ENCODE measurements at places on chromosomes 3 and 15.

GRCh38 chr15:92524161-92524560 lies 130.5 kb downstream of the ST8SIA2 start:
- DNase-seq, result no peak

- DNase-seq, result no peak
Measured at GRCh38 chr3:130770644-130771043, 24.0 kb upstream of the PIK3R4 start.

DNA sequence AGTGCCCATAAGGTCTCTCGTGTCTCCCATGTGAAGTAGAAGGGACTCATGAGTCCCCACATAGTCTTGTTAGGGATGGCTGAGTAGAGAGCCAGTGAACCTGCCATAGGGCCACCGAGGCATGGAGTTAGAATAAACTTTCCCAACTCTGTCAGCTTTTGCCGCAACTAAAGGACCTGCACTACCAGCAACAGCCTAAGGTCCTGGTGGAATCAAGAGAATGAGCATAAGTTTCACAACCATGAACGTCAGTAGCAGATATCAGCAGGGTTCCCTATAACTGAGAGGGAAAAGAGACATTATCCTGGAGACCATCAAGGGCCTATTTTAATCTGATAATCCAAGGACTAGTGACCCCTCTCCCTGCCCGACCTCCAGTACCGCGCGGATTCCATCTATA lies 60.3 kb upstream of the FNDC3B start:
- DNase-seq, result no peak

DNA sequence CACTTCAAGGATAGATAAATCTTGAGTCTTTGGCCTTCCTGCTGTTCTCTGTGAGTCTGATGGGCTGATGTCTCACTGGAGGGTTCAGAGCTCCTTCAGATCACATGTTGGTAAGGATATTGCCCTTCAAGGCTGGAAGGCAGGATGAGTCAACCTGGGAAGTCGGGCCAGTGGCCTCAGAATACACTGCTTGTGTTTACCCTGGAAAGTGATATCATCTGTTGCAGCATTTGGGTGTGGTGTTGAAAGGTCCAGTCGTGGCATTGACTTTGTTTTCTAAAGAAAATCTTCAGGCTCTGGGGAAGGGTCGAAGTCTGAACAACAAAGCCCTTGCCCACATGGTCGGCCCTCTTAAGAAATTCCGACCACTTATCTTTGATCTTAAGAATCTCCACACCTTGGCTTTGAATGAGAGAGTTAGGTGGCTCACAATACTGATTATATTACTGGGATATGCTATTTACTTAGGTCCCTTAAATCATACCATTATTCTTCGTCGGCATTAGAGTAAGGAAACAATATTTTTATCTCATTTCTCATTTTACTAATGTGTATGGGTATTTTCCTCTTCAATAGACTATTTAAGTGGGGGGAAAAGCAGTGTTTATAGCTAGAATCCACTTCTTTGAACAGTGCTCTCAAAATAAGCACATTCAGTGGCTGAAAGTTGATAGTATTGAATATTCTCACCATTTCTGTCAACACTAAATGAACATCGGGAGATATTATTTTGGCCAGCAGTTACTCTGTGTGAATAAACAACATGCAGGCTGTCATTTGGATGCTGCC lies 303.9 kb upstream of the RASGRP1 start:
- DNase-seq, result no peak

GRCh38 chr3:174098746-174099145 lies 701.2 kb downstream of the NLGN1 start:
- DNase-seq, result no peak

- DNase-seq, result no peak
Measured at GRCh38 chr3:126356373-126357264, 589 bp downstream of the KLF15 start.

GRCh38 chr3:81170298-81170697 lies 591.1 kb downstream of the GBE1 start:
- no peak for DNase-seq

- DNase-seq, result no peak
Measured at GRCh38 chr15:33753012-33753411, 215.3 kb upstream of the CHRM5 start.

DNA sequence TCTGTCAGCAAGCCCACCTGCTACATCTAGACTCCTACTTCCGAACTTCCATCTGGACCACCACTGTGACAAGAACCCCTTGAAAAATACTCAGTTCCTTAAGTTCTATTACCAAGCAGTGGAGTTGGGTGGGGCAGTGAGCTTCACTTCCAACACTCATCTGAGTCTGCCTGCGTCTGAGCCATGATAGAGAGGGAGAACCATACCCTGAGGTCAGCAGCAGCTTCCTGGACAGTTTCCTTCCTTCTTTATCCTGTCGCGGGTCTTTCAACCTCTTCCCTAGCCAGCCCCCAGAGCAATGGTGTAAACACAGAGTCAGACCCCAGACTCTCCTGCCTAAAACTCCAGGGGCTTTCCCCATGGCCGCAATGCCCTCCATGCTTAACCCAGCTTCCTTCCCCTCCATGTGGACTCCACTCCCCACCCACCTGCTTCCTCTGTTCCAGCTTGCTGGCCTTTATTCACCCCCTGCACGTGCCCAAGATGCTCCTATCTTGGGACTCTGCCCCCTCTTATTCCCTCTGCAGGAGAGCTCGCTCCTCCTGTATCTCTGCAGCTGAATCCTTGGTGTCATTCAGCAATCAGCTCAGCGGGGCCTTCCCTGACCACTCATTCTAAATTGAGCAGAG lies 211.2 kb downstream of the SHQ1 start:
- DNase-seq, result no peak

DNA sequence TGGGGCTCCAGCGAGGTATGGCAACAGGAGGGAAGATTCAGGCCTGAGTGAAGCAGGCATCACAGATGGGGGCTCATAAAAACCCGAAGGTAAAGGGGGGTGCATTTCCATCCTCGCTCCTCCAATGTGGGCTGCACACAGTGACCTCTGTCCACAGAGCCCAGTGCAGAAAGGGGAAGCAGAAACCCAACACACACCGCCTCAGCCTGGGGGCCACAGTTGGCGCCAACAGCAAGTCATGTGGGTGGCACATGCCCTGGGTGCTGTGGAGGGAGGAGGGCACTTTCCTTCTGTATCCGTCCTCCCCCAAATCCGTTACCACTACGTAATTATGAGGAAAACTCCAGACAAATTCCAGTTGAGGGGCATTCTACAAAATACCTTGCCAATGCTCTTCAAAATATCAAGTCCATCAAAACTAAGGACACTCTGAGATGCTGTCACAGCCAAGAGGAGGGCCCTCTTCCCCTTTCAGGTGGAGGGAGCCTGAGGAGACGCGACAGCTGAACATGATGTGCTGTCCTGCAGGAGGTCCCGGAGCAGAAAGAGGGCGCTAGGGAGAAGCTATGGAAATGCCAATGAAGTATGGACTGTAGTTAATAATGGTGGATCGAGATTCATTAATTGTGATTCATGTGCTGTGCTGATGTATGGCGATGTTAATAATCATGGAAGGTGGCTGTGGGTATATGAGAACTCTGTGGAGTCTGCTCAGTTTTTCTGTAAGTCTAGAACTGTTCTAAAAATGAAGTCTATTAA lies 16.4 kb downstream of the APBA2 start:
- DNase-seq, result no peak

DNA sequence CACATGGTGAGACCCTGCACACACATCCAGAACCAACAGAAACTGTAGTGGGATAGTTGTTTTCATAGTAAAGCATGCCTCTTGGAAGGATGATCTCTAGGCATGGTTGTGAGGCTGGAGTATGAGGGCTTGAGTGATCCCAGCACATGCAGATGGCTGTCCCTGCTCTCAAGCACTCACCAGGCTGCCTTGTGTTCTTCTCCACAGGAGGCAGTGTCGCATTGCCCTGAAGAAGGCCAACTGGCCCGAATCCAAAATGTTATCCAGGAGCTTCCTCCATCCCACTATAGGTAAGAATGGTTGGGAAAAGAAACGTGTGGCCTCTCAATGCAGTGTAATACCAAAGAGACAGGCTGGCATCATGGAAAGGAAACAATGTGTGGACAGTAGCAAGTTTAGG lies 82.7 kb downstream of the TMEM39A start:
- no peak for DNase-seq

GRCh38 chr3:160413613-160414248 lies 14.3 kb downstream of the SMC4 start:
- DNase-seq, result peak; percentile 43

GRCh38 chr3:50192689-50193141 lies 1.3 kb downstream of the GNAT1 start:
- DNase-seq, result peak; percentile 39

GRCh38 chr3:4493941-4494894 lies 1.1 kb downstream of the ITPR1 start:
- DNase-seq, result no peak

DNA sequence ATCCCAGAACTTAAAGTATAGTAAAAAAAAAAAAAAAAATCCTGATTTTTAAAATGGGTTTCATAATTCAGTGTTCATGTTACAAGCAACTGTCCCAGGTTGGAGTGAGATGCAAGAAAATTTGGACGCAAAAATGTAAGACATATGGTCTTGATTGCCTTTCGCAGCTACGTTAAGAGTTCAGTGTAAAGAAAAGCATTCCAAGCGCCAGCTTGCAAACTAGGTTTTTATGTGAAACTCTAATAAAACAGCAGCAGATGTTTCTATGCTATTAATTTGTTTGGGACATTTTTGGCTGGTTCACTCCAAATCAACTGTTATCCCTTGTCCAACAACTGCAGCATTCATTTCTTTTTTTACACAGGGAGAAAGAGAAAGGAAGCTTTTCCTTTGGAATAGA lies 957.8 kb downstream of the ROBO1 start:
- no peak for DNase-seq

DNA sequence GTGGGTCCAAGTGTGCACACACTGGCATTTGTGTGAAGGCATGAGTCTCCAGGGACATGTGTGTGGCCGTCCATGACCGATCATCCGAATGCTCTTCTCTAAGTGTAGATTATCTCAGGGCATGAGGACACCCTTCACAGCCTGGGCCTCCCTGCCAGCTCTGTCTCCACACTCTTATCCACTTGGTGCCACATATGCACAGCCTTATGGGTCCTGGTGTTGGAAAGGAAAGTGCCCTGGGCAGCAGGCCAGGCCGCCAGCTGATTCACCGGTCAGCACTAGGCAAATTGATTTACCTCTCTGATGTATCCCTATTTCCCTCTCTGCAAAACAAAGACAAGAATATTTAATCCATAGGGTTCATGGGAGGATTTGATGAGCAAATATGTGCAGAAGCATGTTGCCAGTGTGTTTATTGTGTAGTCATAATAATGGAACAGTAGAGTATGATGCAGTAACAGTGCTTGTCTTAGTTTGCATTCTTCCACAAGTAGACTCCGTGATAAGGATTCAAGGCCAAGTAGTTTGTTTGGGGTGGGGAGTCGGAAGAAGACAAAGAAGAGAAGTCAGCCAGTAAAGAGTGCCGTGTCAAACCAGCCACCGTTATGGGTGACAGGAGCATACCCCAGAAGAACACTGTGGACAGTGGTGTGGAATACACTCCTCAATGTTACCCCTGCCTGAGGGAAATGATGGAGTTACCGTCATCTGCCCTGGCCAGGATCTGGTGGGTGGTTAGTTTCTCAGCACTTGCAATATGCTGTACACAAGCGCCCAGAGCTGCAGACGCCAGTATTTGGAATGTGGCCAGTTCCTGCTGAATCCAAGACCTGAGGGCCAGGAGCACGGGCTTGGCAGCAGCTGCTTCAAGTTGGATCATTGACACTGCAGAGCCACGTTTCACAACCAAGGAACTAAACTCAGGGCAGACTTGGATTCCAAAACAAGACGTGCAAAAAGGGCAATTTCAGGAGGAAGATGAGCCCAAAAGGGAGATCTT lies 85.1 kb downstream of the MTHFS start:
- no peak for DNase-seq

- no peak for DNase-seq
Measured at GRCh38 chr15:47720555-47720954, 3.2 kb downstream of the SEMA6D start.

DNA sequence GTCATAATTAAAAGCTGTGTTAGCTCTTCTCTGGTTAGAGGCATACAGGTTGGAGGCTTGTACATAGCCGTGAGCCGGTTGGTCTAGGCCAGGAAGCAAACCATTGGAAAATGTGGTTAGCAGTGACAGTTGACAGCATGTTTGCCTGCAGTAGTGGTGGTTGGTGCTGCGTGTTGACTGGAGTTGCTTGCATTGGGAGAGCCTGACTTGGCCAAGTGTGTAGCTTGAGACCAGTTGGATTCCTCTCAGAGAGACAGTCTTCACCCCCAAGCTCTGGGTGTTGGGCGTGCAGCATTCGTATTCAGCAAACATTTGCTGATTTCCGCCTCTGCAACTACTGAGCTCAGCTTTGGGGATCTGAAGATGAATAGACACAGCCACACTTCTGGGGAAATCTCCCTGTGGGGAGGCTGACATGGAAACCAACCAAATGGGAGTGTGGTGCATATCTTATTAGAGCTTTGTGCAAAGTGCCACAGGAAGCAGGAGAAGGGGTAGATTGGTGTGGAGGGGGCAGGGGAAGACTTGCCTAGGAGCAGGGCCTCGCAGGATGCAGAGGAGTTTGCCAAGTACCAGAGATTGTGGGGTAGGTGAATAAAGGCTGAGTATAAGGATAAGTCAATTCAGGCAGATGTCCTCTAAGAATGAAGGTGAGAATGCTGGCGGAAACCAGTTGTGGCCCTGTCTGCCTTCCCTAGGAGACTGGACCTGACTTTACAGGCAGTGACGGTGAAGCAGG lies 83.5 kb downstream of the IGF1R start:
- DNase-seq, result no peak

DNA sequence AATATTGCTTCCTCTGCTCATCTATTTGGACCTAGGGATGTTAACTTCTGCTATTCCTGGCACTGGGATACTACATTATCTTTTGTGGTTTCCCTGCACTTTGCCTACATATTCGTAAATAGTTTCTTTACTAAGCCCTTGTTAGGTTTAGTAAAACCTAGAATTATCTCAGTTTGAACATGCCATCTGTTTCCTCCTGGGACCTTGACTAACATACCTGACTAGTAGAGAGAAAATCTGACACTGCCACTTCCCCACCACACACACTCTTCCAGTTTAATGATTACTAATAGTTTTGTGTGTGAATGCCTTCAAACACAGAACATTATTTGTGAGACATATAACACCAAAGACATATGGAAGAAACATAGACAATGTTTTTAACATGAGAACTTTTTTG lies 28.2 kb upstream of the SOX2 start:
- DNase-seq, result no peak

DNA sequence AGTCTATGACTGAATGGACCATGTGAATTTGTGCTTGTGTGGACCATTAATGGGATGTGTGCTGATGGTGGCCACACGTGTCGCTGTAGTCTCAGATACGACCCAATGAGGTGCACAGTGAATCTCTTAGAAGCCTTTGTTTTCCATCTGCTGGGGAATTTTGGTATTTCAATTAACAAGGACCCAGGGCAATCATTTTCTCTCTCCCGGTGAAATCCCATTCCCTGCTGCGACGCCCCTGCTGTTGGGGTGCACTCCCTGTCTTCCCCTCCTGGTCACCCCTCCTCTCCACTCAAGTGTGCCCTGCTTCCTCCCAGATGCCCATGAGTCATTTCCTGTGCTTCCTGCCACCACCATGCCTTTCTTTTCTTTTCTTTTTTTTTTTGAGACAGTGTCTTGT lies 32.7 kb downstream of the EBLN2 start:
- no peak for DNase-seq

GRCh38 chr3:14467814-14468620 lies 65.6 kb downstream of the SLC6A6 start:
- DNase-seq, result no peak

- no peak for DNase-seq
Measured at GRCh38 chr3:138451595-138452162, 17.3 kb downstream of the ESYT3 start.

All from GM12864 (cell line).